Natural killer cell (primary cell): ENCODE measurements at places on chromosomes 3 and 15. TPM values are rescaled to one million over a fixed set of nuclear protein-coding genes. Genes with fewer than 3 reads are reported as not detected.

GABRG3 gene
- total RNA-seq: not detected

- DNase-seq: no peak
- no peaks in the 10 kb centered on the region for H3K4me1 ChIP-seq
- H3K27ac ChIP-seq: no peak overlapping the region
- no peaks in the 10 kb centered on the region for H3K27me3 ChIP-seq
These were observed 27.9 kb downstream of the MED12L start for GRCh38 chr3:151113343-151113742.

PRSS50 gene
- not detected for total RNA-seq

GRCh38 chr3:132180337-132180791 lies 136.8 kb upstream of the ACP3 start:
- H3K4me1 ChIP-seq: no peaks in the 10 kb centered on the region
- no peak for DNase-seq
- no peaks in the 10 kb centered on the region for H3K36me3 ChIP-seq

GRCh38 chr3:107753494-107753893 lies 230.7 kb downstream of the BBX start:
- peak; percentile 38 for DNase-seq
- no peaks in the 10 kb centered on the region for H3K4me1 ChIP-seq
- no peak overlapping the region for H3K27ac ChIP-seq
- no peaks in the 10 kb centered on the region for H3K27me3 ChIP-seq
- H3K36me3 ChIP-seq: peaks cover 22% of the 10 kb centered on the region

TUSC7 gene
- total RNA-seq: not detected

DNA sequence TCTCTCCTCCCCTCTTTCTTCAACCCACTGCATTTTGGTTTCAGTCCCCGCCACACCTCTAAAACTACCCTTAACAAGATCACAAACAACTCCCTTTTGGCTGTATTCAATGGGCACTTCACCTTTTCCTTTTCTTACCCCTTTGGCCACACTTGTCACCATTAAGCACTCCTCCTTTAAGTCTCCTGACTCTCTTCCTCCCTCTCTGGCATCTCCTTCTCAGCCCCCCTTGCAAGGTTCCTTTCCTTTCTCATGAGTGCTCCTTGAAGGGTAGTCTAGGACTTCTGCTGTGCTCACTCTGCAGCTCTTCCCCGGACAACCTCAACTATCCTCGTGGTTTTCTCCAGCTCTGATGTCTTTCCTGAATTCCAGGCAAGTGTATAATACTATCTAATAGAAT lies 103.7 kb downstream of the RPL22L1 start:
- H3K4me3 ChIP-seq: no peak overlapping the region
- H3K27me3 ChIP-seq: no peaks in the 10 kb centered on the region
- no peak overlapping the region for H3K27ac ChIP-seq
- DNase-seq: no peak

- H3K4me3 ChIP-seq: no peak overlapping the region
- no peaks in the 10 kb centered on the region for H3K36me3 ChIP-seq
- H3K4me1 ChIP-seq: no peaks in the 10 kb centered on the region
- no peaks in the 10 kb centered on the region for H3K27me3 ChIP-seq
- no peak for DNase-seq
These were observed 8.9 kb downstream of the AKAP13 start for GRCh38 chr15:85389306-85389650.

- no peaks in the 10 kb centered on the region for H3K4me1 ChIP-seq
- no peak for DNase-seq
- H3K27ac ChIP-seq: no peak overlapping the region
- H3K36me3 ChIP-seq: no peaks in the 10 kb centered on the region
- no peak overlapping the region for H3K4me3 ChIP-seq
These were observed 242.5 kb upstream of the TBL1XR1 start for GRCh38 chr3:177439694-177440269.

PIGZ gene
- total RNA-seq: 2.2 TPM

- H3K27ac ChIP-seq: peak overlapping the region; percentile 91
- no peaks in the 10 kb centered on the region for H3K27me3 ChIP-seq
- DNase-seq: no peak
- peak overlapping the region; percentile 59 for H3K4me3 ChIP-seq
These were observed 456 bp upstream of the C15orf61 start for GRCh38 chr15:67520321-67521028.

PIF1 gene
- total RNA-seq: 6.2 TPM

DNA sequence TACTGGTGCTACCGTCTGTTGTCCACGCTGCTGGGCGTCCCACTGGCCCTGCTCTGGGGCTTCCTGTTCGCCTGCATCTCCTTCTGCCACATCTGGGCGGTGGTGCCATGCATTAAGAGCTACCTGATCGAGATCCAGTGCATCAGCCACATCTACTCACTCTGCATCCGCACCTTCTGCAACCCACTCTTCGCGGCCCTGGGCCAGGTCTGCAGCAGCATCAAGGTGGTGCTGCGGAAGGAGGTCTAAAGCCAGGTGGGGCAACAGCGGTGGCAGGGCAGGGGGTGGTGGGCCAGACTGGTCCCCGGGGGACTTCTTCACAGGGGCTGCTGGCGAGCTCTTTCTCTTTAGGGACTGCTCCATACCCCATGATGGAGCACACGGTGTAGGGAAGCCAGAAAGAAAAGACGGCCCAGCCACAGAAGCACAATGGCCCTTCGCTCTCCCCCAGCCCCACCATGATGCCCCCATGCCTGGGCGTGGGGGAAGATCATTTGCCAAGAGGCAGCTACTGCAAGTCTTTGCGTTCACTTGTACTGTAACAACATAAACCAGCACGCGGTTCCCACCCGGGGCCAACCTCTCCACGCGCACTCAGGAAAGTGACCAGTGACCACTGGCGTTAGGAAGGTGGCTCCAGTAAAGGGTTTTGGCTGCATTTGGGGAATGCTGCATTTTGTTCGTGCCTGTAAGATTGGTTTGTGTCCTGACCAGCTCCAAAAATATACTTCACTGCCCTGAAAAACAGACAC lies 12.2 kb downstream of the CAV3 start:
- H3K27ac ChIP-seq: no peak overlapping the region
- H3K4me3 ChIP-seq: no peak overlapping the region
- DNase-seq: no peak

DNA sequence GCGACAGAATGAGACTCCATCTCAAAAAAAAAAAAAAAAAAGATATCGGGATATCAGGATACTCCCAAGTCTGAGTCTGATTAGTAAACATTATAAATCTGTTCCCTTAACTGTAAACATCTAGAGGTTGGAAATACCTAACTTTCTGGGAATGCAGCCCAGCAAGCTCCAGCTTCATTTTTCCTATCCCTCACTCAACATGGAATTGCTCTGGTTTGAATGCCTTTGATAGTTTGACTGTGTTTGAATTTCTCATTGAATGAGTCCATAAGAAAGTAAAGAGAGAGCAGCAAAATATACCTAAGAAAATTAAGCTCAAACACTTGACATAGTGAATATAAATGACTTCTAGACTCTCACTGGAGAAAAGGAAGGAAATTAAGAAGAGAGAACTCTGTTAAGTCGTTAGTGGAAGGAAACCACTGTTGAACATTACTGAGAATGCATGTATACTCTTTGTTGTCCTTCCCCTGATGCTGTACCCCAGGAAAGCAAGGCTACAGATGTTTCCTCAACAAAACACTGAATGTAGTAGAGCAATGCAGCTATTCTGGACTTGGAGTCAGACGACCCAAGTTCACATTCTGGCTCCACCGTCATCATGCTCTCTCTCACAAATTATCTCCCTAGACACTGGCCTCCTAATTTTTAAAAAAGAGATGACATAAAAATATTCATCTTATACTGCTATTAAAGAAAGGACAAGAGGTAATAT lies 62.4 kb downstream of the CD200 start:
- H3K27ac ChIP-seq: no peak overlapping the region
- H3K4me1 ChIP-seq: no peaks in the 10 kb centered on the region
- H3K27me3 ChIP-seq: no peaks in the 10 kb centered on the region
- no peaks in the 10 kb centered on the region for H3K36me3 ChIP-seq
- no peak overlapping the region for H3K4me3 ChIP-seq

SLC49A4 gene
- total RNA-seq: 7.5 TPM

- no peaks in the 10 kb centered on the region for H3K4me1 ChIP-seq
- H3K4me3 ChIP-seq: no peak overlapping the region
- no peak overlapping the region for H3K27ac ChIP-seq
- H3K36me3 ChIP-seq: no peaks in the 10 kb centered on the region
- no peaks in the 10 kb centered on the region for H3K27me3 ChIP-seq
These were observed 51.9 kb downstream of the EPHB1 start for GRCh38 chr3:134846911-134847317.

HESX1 gene
- total RNA-seq: 0.55 TPM

TM4SF4 gene
- total RNA-seq: not detected

DNA sequence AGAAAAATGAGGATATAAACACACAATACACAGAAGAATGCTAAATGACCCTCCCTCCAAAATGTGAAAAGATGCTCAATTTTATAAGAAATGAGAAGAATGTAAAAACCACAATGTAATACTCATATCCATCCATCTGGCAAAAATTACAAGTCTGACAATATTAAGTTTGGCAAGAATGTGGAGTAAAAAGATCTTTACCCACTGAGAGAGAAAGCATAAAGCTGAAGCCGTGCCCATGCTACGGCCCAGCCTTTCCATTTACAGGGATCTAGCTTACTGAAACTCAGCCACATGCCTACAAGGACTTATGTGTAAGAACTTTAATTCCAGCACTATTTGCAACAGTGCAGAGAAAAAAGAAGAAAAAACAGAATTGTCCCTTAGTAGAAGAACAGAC lies 42.9 kb downstream of the ATP13A3 start:
- H3K4me1 ChIP-seq: no peaks in the 10 kb centered on the region
- H3K27me3 ChIP-seq: no peaks in the 10 kb centered on the region
- DNase-seq: no peak
- H3K36me3 ChIP-seq: peaks cover 52% of the 10 kb centered on the region

DNA sequence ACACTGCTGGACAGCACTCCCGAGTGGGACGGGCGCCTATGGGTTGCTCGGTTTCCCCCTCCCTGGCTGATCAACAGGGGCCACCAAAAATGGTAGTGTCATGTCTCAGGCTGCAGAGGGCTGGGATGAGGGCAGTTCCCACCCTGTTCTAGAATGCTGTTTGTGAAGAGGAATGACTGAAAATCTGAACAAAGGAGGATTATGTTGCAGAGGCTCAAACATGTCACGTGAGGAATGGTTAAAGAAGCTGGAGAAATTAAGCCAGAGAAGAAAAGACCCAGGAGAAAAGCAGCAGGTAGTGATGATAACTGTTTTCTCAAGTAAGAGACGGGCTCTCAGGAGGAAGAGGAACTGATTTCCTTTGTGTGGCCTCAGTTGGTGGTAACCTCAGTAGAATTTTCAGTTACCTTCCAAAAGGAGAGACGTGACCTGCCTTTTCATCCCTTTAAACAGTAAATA lies 10.4 kb downstream of the SPG21 start:
- peaks cover 39% of the 10 kb centered on the region for H3K36me3 ChIP-seq
- no peak overlapping the region for H3K27ac ChIP-seq
- DNase-seq: no peak
- no peak overlapping the region for H3K4me3 ChIP-seq
- H3K4me1 ChIP-seq: peaks cover 2% of the 10 kb centered on the region

CTSH gene
- total RNA-seq: 9.7 TPM
